Sciatic nerve (tissue), 2 donors: ENCODE measurements at places on chromosomes 6 and 20.

DNA sequence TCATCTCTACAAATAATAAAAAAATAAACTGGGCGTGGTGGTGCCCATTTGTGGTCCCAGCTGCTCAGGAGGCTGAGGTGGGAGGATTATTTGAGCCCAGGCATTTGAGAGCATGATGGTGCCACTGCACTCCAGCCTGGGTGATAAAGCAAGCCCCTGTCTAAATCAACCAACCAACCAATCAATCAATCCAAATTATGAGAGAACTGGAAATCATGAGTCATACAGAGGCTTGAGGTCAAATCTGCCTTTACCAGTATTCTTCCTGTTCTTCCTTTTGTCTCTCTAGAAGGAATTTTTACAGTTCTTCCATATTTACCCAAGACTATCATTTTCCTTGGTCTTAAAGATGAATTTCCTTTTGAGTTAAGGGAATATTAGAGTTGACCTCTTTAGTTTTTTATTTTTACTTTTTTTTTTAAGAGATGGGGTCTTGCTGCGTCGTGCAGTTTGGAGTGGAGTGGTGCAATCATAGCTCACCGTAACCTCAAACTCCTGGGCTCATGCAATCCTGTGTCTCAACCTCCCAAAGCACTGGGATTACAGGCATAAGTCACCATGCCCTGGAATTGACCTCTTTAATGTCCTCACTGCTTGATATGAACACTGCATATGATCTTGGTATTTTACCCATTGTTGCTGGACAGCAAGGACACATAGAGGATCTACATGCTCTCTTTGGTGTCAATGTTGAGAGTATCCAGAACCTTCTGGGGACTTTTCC lies 44.1 kb upstream of the TXNDC5 start:
- no peak for DNase-seq

GRCh38 chr20:22918286-22918983 lies 116.7 kb upstream of the SSTR4 start:
- no peak for DNase-seq

DNA sequence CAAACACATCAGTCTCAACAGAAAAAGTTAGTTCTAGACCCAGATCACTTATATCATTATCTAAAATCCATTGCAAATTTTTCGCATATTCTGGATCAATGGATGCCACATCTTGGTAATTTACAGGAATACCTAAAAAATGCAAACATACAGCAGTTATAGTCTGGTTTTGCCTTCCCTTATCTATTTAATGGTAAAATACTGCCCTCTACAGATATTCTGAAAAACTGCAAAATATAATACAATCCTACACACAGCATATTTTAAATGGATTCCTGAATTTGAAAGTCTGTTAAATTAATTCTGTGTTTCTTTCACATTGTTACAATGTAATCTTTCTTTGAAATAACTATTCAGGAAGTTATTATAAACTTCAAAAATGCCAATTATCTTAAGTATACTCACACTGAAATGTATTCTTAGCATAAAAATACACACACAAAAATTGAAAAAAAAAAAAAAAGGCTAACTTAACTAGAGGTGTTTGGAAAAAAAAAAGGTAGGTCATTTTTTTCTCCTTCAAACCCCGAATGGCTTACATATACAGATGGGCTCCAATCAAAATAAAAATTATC lies 88.4 kb downstream of the HACE1 start:
- no peak for DNase-seq

DNA sequence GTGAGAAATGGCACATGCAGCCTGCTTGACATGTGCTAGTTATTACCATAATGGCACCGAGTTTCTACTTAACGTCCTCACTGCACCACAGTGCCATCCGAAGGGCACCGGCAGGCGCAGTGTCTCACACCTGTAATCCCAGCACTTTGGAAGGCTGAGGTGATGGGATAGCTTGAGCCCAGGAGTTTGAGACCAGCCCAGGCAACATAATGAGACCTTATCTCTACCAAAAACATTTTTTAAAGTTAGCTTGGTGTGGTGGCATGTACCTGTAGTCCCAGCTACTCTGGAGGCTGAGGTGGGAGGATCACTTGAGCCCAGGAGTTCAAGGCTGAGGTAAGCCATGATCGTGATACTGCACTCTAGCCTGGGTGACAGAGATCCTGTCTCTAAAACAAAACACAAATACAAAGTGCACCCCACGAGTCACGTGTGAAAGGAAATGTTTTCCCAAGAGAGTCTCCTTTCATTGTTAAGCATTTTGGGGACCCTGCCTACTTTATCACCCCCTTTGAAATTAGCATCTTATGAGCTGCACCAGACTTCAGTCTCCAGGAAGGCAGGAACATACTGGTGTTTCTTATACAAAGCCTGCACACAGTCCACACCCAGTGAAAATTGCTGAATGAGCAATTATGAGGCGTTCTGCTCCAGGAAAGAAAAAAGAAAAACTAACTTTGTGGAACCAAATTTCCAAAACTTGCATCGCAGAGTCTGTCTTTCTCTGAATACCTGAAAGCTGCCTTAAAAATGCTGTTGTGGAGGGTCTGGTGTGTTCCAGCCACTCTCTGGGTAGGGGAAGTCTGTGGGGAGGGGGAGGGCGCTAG lies 47.1 kb upstream of the FOXQ1 start:
- DNase-seq: no peak

DNA sequence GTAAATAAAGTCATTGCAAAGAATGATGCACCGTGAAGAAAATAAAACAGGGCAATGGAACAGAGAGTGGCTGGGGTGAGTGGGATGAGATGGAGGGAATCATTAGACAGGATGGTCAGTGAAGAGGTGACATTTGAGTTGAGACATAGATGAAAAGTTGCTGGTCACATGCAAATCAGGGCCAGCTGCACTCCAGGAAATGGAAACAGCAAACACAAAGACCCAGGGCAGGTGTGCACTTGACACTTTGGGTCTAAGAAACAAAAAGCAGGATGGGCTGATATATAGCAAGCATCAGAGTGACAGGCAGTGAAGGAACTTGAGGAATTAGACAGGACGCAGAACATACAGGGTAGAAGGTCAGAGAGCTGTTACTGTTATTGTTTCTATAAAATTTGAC lies 171.5 kb upstream of the RIPOR2 start:
- no peak for DNase-seq

- DNase-seq: no peak
These were observed 24.0 kb downstream of the SDCBP2 start for GRCh38 chr20:1304710-1305515.

DNA sequence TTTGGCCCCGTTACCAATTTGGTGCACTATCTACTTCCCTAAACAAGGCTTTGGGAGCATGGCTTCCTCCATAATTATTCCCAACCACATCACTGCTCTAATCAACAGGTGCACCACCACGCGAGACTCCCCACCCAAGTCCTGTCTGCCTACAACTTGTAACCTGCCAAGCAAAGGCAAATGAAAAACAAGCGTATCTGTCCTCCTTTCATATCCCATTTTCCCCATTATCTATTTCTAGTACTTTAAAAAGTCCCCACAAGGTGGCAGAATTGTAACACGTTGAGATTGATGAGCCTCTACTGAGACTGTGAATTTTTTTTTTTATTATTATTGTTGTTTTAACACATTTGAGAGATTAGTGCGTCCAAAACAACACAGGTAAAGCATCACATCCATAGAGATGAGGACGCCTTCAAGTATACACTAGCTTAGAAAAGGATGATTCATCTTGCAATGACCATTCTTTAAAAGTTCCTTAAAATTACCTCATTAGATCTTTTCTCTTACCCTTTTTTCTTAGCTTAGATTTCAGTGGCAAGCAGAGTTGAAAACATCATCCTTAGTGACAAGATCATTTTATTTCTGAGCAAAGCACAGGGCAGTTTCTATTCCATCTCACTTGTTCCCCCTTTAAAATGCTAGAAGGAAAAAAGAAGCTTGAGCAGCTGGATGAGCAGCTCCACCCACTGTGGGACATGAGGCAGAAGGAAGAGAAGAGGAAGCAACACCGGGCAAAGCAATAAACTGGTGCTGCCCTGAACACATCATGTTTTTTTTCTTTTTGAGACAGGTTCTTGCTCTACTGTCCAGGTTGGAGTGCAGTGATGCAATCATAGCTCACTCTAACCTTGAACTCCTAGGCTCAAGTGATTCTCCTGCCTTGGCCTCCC lies 210.8 kb downstream of the ARHGAP18 start:
- no peak for DNase-seq

GRCh38 chr6:161137320-161137719 lies 136.5 kb downstream of the AGPAT4 start:
- no peak for DNase-seq

DNA sequence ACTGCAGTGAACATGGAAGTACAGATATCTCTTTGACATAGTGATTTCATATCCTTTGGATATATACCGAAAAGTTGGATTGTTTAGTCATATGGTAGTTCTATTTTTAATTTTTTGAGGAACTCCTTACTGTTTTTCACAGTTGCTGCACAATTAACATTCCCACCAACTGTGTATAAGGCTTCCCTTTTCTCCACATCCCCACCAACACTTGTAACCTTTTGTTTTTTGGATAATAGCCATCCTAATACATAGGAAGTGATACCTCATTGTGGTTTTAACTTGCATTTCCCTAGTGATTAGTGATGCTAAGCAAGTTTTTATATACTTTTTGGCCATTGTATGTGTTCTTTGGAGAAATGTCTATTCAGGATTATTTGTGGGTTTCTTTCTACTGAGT lies 45.1 kb upstream of the TENT5A start:
- no peak for DNase-seq

DNA sequence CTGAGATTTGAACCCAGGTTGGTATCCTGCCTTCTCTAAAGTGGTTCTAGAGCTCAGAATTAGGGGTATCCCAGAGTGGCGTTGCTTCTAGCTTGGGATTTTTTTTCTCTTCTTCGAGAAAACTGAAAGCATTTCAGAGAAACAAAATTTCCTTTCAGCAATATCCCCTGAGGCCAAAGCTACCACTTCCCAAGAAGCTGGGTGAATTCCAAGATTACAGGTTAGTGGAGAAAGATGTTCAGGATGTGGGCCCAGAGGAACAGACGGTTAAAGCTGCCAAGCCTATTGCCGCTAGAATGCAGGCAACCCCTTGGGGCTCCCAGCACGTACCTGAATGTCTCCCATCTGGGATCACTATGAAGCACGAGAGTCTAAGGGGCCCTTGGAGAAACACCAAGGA lies 134.1 kb downstream of the FOXO3 start:
- DNase-seq: no peak

DNA sequence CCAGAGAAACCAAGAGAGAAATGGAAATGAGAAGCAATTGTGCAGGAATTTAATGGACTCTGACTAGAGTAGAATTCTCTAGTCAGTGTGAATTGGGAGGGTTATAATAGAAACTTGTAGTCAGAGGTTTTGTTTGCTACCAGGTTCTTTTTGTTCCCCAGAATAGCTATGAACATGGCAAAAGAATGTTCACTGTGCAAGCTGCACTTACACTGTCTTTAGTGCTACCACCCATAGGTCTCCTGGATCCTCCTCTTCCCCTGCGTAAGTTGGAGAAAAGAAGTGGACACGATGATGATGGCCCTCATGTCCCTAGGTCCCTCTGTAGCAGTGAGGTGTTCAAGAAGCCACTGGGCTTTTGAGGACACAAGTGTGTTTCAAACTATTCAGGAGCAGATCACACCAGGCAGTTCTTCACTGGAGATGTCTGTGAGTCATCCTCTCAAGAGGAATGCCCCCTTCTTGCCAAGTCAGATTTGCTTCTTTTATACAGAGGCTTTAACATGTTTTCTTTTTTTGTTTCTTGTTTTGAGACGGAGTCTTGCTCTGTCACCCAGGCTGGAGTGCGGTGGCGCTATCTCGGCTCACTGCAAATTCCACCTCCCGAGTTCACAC lies 47.6 kb upstream of the SMIM8 start:
- DNase-seq: no peak

GRCh38 chr6:150334790-150335783 lies 33.7 kb upstream of the IYD start:
- DNase-seq: no peak

DNA sequence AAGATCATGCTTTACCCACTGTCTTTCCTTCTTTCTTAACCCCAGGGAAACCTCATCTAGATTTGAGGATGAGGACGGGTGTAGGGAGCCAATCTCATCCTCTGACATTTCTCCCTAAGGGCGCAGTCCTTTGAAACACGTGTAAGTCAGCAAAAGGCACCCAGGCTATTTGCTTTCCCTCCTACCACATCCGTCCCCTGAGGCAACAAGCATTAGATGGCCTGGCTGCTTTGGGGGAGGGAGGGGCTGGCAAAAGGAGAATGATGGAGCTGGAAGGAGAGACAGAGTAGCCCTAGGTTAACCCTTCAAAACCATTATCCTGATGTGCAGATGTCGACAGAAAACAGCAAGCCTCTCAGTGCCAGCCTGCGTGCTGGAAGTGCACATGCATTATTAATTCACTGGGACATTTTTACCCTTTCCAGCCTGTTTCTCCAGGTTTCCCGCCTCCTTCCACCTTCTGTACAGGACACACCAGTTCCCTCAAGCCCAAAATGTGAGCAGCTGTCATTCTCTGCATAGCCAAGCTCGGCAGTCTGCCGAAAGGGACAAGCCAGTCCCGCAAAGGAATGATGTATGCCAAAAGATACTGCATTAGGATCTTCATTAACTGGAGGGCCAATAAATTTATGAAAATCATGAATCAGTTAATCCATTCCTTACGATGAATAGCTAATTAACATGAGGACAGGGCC lies 547.2 kb downstream of the CD83 start:
- DNase-seq: no peak

- DNase-seq: no peak
These were observed 92.7 kb downstream of the TRERF1 start for GRCh38 chr6:42359021-42359420.

GRCh38 chr6:35264550-35265274 lies 5.2 kb downstream of the ZNF76 start:
- DNase-seq: peak; percentile 2

DNA sequence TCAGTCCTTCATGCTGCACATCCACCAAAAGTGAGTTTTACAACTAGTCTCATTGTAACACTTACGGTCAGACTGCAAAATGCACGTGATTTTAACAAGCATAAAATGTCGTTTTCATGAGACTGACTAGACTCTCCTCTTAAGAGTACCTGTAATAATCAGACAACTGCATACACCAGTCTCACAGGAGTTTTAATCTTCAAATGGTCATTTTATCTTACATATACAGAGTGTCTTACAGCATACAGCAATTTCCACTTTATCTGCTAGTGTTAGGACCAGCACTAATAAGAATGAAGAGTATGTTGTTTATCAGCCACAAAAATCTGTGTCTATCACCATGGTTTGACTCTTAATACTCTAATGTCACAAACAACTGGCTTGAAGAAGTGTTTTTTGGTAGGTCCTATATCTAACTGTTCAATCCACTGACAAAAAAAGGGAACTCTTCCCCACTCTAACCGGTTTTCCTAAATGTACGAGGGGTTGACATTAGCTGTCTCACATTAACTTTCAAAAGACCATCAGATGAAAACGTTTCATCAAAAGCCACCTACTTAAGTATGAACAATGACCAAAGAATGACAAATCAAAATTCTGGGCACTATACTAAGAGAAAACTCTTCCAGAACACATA lies 1.5 kb upstream of the ASF1A start:
- DNase-seq: no peak

GRCh38 chr6:52503851-52504781 lies 72.7 kb downstream of the TRAM2 start:
- DNase-seq: peak; percentile 73

- DNase-seq: no peak
These were observed 5.5 kb downstream of the RAB44 start for GRCh38 chr6:36703081-36703606.

- DNase-seq: no peak
These were observed 881 bp downstream of the SFT2D1 start for GRCh38 chr6:166341464-166341863.
